Gastrocnemius medialis (tissue), 4 donors: ENCODE measurements at places on chromosomes 12 and 14. TPM values are rescaled to one million over a fixed set of nuclear protein-coding genes. Genes with fewer than 3 reads are reported as not detected.

PPM1H gene
- 3.4 TPM for total RNA-seq

PDE3A gene
- 4.8 TPM for total RNA-seq

CYP46A1 gene
- 2.2 TPM for total RNA-seq

DNA sequence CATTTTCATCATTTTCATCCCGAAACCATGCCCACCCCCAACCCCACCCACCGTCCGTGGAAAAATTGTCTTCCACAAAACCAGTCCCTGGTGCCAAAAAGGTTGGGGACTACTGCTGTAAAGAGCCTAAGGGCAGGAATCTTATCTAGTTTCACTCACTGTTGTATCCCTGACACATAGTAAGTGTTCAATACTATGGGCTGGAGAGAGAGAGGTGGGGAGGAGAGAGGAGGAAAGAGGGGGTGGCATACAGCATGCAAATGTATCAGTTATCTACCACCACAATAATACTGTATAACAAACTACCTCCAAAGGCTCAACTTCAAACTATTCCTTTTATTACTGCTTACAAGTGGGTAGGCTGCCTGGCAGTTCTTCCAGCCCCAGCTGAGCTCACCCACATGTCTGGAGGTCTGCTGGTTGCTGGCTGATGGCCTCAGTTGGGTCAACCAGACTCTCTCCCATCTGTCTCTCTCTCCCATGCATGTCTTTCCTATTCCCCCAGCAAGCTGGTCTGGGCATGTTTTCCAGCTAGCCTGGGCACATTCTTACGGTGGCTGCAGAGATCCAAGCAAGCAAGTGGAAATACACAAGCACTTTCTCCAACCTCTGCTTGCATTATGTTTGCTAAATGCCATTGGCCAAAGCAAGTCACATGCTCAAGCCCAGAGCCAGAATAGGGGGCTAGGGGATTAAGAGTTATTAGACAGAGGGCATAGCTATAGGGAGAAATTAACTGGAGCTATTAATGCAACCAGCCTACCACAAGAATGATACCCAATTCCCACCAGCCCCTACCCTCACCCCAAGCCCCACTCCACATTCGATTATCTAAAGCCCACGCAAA is 31.6 kb upstream of the FICD start:
- DNase-seq, result no peak
- no peaks in the 10 kb centered on the region for H3K36me3 ChIP-seq
- H3K4me1 ChIP-seq, result no peaks in the 10 kb centered on the region
- H3K27ac ChIP-seq, result no peak overlapping the region

DNA sequence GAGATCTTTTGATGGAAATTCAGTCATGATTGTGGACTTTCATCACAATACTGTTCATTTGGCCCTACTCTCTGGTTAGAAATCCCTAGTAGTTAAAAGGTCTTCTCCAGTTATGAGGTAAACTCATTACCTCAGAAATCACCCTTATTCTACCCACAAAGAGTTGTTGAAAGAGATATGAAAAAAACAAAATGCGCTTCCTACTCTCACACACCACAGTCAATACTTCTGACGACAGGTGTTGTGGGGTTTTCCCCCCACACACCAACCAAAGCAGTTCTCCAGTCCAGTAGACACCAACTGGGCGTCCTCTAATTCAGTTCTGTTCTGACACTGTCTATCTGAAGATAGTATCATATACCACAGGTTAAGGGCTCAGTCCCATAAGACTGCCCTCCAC is 54.9 kb downstream of the TRMT5 start:
- H3K27ac ChIP-seq, result no peak overlapping the region
- H3K36me3 ChIP-seq, result no peaks in the 10 kb centered on the region
- no peak overlapping the region for H3K4me3 ChIP-seq

GRCh38 chr12:54197431-54197909 is 8.7 kb upstream of the SMUG1 start:
- H3K27me3 ChIP-seq, result no peaks in the 10 kb centered on the region
- peak; percentile 95 for DNase-seq
- H3K27ac ChIP-seq, result peak overlapping the region; percentile 97
- peak overlapping the region; percentile 18 for H3K4me3 ChIP-seq
- peaks cover 32% of the 10 kb centered on the region for H3K4me1 ChIP-seq
- H3K36me3 ChIP-seq, result no peaks in the 10 kb centered on the region

DNA sequence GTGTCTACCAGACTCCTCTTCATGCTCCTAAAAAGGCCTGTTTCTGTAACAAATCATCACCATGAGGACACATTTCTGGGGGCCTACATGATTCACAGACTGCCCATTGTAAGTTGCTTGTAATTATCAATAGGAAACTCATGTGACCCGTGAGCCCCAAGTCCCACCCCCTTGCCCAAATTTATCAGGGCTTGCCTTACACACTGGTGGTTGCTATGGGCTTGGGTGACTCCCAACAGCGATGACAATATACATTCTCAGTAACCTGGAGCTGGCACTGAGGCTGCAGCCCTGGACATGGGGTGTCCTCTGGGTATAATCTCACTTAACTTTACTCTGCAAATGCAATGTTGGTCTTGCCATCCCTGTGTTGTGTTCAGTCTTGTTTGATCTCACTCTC is 149.2 kb downstream of the NRXN3 start:
- H3K36me3 ChIP-seq, result no peaks in the 10 kb centered on the region
- DNase-seq, result no peak
- no peak overlapping the region for H3K4me3 ChIP-seq
- no peak overlapping the region for H3K27ac ChIP-seq
- H3K27me3 ChIP-seq, result no peaks in the 10 kb centered on the region

DNA sequence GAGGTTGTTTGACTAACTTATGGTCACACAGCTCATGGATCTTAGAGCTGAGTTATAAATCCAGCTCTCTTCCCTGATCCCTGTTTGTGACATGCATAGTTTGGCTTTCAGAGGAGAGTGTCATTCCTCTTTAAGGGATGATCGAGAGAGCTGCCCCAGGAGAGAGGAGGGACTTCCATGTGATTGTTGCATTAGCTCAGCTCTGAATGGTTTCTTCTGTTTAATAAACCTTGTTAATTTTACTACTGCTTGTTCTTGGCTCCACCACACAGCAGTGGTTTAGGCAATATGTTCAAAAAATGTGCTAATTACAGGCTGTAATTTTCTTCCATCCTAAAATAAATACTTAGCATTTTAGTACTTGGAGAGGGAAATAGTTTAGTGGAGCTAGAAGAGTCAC is 152.5 kb downstream of the C12orf75 start:
- H3K36me3 ChIP-seq, result no peaks in the 10 kb centered on the region
- H3K4me3 ChIP-seq, result no peak overlapping the region
- H3K4me1 ChIP-seq, result peaks cover 14% of the 10 kb centered on the region
- H3K27me3 ChIP-seq, result no peaks in the 10 kb centered on the region
- DNase-seq, result no peak

DNA sequence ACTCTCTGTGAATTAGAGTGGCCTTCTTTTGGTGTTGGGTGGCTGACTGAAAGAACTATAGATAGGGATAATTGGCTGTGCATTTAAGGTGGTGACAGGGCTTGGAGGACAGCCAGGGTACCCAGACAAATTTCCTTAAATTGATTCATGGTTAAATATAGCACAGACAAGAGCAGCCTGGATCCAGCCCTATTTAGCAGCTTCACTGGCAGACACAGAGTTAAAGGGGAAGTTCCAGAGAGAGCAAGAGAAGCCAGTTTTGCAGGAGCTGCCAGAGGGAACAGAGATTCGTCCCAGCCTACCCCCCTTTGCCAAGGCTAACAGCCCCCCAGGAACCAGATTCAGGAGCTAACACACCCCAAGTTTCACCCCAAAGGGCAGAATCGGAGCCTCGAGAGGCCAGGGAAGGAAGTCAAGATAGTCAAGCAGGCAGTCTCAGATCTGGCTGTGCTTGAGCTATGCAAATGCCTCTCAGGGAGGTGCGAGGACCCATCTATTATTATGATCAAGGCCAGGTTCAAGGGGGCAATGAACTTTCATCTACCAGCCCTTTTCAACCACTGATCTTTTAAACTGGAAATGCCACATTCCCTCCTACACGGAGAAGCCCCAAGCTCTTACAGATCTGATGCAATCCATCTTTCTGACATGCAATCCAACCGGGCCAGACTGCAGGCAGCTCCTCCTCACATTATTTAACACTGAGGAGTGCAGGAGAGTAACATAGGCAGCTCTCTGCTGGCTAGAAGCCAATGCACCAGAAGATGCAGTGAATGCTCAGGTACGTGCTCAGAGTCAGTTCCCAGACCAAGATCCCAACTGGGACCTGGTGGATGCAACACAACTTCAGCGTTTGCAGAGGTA is 58.2 kb downstream of the DHRS2 start:
- H3K4me1 ChIP-seq, result no peaks in the 10 kb centered on the region
- DNase-seq, result no peak
- no peak overlapping the region for H3K27ac ChIP-seq
- H3K4me3 ChIP-seq, result no peak overlapping the region

GRCh38 chr14:50116966-50117365 is 594 bp upstream of the VCPKMT start:
- peaks cover 14% of the 10 kb centered on the region for H3K4me1 ChIP-seq
- no peaks in the 10 kb centered on the region for H3K36me3 ChIP-seq
- H3K4me3 ChIP-seq, result peak overlapping the region; percentile 87
- H3K27ac ChIP-seq, result peak overlapping the region; percentile 86
- no peaks in the 10 kb centered on the region for H3K27me3 ChIP-seq

DNA sequence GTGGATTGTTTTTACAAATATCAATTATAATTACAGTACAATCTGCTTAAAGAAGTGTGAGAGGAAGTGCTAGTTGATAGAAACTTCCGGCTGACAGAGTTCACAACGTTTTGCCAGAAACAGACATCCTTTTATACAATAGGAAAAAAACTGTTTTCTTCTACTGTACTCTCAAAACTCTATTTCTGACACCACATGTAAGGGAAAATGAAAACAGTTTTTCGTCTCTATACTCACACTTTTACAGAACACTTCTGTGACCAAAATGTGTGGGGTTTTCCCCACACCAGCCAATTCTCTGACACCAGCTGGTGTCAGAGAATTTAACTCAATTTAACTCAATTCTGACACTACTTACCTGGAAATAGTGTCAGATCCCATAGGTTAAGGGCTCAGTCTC is 24.2 kb upstream of the HIF1A start:
- H3K4me1 ChIP-seq, result no peaks in the 10 kb centered on the region
- no peaks in the 10 kb centered on the region for H3K36me3 ChIP-seq
- no peak overlapping the region for H3K4me3 ChIP-seq
- H3K27me3 ChIP-seq, result no peaks in the 10 kb centered on the region
- H3K27ac ChIP-seq, result no peak overlapping the region
- no peak for DNase-seq

DNA sequence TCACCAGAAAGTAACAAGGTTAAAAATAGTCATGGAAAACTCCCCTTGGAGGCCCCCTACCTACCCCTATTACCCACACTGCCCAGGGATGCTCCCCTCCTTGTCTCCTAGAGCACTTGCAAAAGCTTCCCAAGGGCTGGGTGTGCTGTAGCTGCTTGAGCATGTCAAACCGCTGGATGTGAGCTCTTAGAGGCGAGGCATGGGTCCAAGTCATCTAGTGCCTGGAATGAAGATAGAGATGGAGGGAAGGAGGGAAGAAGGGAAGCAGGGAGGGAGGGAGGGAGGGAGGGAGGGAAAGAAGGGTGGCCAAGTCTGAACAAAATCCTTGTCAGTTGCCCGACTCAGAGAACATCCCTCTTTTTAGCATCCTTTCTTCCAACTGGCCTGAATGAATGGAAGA is 43.1 kb downstream of the LTBP2 start:
- no peak overlapping the region for H3K4me3 ChIP-seq
- DNase-seq, result no peak
- no peaks in the 10 kb centered on the region for H3K36me3 ChIP-seq
- H3K4me1 ChIP-seq, result peaks cover 6% of the 10 kb centered on the region
- peak overlapping the region; percentile 18 for H3K27ac ChIP-seq

GRCh38 chr12:14307004-14307403 is 58.5 kb upstream of the ATF7IP start:
- H3K4me1 ChIP-seq, result no peaks in the 10 kb centered on the region
- no peak overlapping the region for H3K4me3 ChIP-seq
- H3K27ac ChIP-seq, result no peak overlapping the region
- no peaks in the 10 kb centered on the region for H3K27me3 ChIP-seq

DNA sequence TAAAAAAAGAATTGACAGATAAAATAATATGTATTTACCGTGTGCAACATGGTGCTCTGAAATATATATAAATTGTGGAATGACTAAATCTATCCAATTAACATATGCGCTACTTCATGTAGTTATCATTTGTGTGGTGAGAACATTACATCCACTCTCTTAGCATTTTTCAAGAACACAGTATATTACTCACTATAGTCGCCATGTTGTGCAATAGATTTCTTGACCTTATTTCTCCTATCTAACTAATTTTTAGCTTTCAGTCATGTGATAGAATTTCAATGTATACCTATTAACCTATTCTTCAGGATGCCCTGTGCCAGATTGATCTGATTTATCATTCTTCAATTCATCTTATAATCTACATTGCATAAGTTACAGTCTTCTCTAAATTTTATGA is 178.6 kb downstream of the BCAT1 start:
- DNase-seq, result no peak
- H3K4me3 ChIP-seq, result no peak overlapping the region
- no peaks in the 10 kb centered on the region for H3K27me3 ChIP-seq
- no peak overlapping the region for H3K27ac ChIP-seq

DNA sequence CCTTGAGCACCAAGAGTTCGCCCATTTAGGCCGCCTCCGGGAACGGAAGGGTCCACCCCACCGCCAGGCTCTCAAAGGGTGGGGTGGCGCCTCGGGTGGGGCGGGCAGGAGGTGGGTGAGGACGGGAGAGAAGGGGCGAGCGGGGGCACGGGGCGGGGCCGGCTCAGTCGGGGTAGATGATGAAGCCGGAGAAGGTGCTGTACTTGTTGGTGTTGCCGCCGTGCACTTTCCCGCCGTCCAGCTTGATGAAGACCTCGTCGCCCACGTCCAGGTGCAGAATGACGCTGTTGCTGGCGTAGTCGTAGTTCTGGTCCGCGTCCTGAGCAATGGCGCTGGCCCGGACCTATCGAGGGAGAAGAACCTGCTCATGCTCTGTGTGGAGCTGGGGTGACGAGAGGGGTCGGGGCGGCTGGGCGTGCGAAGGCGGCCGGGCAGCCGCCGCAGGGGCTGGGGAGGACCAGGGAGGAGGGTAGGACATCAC is 4.1 kb downstream of the C1QL4 start:
- no peak for DNase-seq
- H3K27me3 ChIP-seq, result peaks cover 57% of the 10 kb centered on the region
- H3K27ac ChIP-seq, result no peak overlapping the region
- H3K4me1 ChIP-seq, result no peaks in the 10 kb centered on the region

DNA sequence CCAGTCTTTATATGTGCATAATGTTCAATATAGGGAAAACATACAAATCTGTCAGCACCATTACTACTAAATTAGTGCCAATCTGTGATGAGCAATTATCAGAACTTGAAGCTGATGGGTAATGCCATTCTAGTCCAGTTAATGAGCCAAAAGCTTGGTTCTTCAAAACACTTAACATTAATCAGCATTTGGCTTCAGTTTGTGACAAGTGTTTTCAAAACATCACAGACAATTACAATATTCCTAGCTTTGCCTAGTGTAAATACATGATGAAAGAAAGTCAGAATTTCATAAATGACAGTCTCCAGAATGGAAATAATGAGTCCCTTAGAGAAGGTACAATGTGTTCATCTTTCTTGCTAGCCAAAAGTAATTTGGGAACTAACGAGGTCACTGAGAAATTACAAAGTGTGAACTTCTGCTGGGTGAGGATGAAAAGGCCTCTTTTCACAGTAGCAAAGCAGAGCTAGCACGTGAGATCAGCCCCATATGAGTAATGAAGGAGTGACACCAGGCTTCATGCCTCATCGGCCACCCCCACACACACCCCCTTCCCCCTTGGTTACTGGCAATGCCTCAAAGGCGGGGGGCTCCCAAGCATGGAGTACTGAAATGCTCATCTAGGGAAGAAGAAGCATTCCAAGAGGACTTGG is 180.6 kb upstream of the EEA1 start:
- no peak for DNase-seq
- H3K27me3 ChIP-seq, result no peaks in the 10 kb centered on the region
